ENCODE measurements at places on chromosomes 1 and 21.

GRCh38 chr1:39183503-39184353 lies 20.8 kb upstream of the MACF1 start:
- DNase-seq: peak; percentile 100

DNA sequence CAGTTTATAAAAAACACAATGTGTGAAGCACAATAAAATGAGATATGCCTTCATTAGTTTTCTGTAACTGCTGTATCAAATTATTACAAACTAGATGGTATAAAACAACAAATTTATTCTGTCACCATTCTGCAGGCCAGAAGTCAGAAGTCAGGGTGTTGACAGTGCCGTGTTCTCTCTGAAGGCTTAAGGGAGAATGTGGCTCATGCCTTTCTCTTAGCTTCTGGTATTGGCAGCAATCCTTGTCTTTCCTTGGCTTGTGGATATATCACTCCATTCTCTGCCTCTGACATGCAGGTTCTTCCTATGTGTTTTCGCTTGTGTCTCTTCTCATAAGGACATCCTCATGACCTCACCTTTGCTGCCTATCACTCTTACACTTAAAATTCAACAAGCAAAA lies 10.1 kb downstream of the NEK7 start:
- DNase-seq: no peak

GRCh38 chr1:208737922-208738321 lies 493.7 kb upstream of the PLXNA2 start:
- no peak for DNase-seq

GRCh38 chr1:15833069-15833679 lies 14.3 kb upstream of the SPEN start:
- peak; percentile 89 for DNase-seq

DNA sequence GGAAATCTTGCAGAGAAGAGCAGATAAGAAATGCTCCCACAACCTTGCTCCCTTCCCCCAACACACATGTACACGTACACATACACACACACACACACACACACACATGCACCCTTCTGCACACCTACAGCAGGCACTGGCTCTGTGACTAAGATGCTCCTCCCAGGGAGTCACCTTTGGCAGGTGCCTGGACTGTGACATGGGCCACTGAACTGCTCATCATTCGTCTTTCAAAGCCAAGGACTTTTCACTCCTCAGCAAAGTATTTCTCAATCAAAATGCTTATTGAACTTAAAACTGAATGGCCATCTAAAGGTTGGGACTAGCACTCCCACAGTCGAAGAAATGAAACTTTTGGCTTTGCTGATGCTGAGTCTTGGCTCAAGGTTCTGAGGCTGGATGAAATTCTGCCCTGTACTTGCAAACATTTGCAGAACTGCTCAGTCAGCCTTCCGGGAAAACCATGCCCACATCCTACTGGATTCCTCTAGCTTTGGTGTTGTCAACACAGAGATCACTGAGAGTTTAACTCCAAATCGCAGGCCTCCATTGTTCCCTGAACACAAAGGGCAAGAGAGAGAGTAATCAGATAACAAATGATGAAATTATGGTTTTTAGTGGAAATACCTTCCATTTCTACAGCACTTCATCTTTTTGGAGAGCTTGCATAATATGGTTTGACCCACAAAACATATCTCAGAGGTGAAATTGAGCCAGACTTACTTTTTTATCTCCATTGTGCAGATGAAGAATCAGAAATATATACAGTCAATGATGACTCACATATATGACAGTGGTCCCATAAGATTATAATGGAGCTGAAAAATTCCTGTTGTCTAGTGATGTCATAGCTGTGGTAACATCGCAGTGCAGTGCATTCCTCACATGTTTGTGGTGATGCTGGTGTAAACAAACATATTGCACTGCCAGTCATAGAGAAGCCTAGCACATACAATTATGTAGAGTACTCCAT lies 72.4 kb upstream of the BCAR3 start:
- peak; percentile 94 for DNase-seq

DNA sequence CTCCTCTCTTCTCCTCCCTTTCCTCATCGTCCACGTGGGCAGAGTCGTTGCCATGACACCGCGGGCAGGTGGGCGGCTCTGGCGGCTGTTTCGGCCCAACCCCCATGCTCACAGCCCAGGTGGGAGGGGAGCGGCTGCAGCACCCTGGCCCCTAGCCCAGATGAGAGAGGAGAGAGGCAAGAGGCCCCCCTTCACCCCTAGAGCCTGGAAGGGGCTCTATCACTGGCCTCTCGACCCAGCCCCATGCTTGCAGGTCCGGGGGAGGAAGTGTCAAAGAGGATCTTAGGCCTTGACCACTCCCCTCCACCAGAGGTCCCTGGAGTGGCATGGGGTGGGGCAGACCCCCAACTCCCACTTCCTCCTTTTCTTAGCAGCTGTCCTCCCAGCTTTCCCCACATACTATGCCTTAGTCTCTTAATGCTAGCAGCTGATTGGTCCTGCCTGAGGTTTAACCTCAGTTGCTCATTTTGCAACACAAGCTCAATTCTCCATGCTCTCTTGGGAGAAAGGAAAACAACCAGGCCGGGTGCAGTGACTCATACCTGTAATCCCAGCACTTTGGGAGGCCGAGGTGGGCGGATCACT lies 10.4 kb downstream of the DLGAP3 start:
- DNase-seq: no peak

DNA sequence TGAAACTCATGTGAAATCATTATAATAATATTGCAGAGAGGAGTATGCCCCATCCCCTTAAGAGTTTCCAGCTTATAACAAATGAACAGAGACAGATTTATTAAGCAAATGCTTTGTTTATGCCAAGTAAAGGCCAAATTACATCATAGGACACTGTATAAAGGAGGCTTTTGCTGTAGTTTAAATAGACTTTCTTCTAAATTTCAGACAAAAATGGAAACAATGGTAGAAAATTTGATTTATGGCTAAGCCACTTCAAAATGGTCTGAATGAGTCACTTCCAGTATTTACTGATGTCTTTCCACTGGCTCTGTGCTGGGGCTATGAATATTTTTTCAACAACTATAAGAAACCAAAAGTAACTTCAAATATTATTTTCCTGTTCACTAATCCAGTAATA lies 81.1 kb upstream of the ST6GALNAC5 start:
- DNase-seq: no peak

DNA sequence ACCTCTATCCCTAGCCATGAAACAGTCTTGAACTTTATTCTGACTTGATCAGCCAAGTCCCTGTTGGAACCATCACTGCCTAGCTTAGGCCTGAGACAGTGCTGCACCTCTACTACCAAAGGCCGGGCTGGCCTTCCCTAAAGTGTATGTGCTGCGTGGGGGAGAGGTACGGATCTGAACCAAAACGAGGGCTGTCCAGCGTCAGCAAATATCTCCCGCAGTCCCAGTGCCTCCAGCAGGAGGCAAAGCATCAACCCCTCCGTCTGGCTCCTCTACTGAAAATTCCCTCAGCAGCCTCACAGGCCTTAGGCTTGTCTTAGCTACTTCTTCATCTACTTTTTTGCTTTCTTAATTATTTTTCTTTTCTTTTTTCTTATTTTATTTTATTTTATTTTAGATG lies 33.3 kb upstream of the KIF26B start:
- DNase-seq: no peak

DNA sequence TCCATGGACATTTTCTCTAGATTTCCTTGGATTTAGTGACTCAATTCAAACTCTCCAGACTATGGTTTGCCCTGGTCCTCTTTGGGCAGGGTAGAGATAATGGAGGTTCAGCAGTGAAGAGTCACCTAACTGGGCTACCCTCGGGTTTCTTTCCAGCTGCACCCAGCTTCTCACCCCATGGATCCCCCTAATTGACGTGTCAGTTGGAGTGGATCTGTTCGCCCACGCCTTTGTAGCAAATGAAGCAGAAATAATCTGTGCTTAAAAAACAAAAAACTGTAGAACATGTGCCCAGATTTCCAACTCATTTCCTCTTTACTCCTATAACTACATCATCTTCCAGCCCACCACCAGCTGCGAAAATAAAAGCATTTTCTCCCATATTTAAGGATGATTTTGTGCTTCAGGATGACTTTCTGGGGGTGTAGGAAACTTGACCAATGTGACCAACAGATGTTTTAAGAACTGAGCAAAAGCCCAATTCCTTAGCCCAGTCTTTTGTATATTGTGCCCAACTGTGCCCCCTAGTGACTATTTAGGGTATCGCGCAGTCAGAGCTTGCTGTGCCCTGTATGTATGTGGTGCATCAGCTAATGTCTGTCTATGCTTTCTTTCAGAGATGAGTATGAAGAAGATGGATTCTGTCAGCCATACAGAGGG lies 66.5 kb upstream of the UBE2U start:
- peak; percentile 69 for DNase-seq
